ENCODE measurements at places on chromosomes 6 and 20.
A peak's percentile ranks its signal among the peaks of the same experiment; 100 is the strongest.

DNA sequence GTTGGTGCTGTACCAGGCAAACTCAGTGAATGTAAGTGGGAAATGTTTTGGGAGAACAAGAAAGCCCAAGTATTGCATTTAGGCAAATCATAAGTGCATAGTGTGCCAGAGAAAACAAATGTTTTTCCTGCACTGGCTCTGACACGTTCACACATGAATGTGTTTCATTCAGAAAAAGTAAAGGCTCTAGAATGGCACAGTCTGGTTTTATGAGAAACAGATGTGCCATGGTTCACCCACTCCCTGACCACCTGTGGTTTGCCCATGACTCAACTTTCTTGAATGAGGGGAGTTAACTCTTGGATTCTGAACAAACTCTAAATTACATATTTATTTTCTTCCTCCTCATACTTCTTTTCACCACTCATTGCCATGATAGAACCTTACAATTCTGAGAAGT lies 126.9 kb downstream of the KCNQ5 start:
- DNase-seq: no peak

GRCh38 chr6:89650579-89650978 lies 12.0 kb upstream of the LYRM2 start:
- no peak for DNase-seq

GRCh38 chr6:165895421-165896165 lies 232.6 kb upstream of the PDE10A start:
- no peak for DNase-seq

DNA sequence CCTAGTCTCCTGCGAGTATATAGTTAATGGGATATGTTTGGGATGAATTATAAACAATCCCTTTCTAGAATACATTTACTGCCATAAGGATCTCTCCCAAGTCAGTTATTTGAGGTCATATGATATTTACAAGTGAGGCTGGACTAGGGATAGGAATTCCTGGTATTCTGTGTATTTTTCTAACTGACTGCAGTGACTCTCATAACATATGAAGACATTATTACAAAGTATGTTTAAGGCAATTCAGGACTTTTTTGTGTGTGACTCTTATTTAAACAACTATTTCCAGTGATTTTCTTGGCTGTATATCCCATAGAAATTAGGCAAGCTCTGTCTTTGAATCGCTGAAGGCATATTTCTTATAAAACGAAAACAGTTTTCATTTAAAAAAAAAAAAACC lies 18.4 kb upstream of the TNFAIP3 start:
- no peak for DNase-seq

- no peak for DNase-seq
These were observed 6.8 kb downstream of the SCAND1 start for GRCh38 chr20:35947489-35947888.

DNA sequence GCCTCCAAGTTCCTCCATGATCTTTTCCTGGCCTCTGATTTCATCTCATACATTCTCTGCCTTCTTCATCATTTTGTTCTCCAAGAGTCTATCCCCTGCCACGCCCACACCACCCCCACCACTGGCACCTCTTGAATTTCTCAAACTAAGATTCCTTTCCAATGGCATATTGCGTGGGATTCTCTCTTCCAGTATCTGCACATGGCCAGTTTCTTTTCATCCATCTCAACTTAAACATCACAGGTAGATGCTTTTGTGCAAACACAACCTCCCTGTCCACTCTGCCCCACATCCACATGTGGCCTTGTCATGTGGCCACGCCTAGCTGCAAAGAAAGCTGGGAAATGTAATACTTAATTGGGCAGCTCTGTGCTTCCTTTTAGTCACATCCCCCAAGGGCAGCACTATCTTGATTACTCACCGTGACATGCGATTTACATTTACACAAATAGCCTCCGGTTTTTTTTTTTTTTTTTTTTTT lies 33.4 kb upstream of the ZMYND8 start:
- DNase-seq: no peak

DNA sequence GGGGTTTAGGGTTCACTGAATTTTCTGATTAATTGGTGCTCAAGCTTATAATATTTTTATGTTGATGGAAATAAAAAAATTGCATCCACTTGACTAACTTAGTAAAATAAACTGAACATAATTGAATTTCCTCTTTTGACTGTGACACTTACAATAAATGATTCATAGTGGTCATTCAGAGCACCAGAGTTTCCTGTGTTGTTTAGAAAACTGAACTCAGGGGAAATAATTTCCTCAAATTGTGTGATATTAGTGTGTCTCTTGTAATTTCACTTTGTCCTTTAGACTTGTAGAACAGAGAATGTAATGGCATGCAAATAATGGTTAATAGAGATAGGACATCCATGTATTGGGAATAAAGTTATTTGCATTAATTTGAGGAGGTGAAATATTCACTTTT lies 319.7 kb upstream of the MAN1A1 start:
- peak; percentile 57 for DNase-seq

Measured in MV-4-11 (cell line).